ENCODE measurements at places on chromosomes 12 and 14.
A peak's percentile ranks its signal among the peaks of the same experiment; 100 is the strongest.

GRCh38 chr12:81968421-81968820 is 209.3 kb upstream of the PPFIA2 start:
- DNase-seq = no peak

GRCh38 chr12:95851606-95852005 is 7.1 kb upstream of the SNRPF start:
- no peak for DNase-seq

DNA sequence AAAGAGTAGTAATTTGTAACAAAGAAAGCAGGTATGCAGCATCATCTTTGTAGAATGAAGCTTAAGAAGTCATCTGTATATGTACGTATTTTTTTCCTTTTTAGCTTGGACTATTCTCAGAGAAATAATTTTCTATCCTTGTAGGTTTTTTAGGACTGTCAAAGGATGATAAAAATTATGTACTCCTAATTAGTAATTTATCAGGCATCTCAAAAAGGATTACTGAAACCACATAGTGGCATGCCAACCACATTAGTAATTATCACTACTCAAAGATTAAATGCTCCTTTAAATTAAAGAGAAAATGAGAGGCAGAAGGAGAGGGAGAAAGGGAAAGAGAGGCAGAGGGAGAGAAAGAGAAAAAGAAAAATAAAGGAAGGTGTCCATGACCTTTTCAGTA is 17.3 kb downstream of the TTC8 start:
- DNase-seq = no peak

DNA sequence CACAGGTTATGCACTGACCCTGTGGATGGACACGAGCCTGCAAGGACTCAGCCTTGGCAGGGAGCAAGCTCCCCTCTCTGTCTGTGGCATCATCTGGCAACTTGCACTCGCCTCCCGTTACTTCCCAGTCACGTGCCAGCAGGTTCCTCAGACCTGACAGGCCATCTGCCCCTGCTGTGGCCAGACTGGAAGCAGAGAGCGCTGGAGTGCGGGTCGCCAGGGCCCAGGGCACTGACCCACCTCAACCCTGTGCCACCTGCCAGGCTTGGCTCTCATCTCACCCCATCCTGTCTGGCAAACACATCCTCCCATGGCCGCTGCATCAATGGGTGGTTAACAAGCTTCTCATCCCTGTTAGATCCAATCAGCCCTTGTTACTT is 28.4 kb downstream of the SLC6A12 start:
- no peak for DNase-seq

DNA sequence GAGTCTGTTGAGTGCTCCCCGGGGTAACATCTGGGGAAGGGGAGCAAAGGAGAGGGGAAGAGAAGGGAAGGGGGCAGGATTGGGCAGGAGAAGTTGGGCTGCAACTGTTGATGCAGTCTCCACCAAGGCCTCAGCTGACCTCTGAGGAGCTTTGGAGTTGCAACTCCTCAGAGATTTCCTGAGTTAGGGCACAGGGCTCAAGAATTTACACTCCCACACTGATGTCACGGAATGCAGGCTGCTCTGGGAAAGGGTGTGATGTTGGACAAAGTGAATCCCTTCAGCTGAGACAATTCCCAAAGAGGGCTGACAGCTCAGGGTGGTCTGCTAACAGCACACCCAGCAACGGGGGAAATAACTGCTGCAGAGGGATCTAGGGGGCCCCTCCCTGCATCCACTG is 295.6 kb downstream of the PCNX1 start:
- DNase-seq = no peak

DNA sequence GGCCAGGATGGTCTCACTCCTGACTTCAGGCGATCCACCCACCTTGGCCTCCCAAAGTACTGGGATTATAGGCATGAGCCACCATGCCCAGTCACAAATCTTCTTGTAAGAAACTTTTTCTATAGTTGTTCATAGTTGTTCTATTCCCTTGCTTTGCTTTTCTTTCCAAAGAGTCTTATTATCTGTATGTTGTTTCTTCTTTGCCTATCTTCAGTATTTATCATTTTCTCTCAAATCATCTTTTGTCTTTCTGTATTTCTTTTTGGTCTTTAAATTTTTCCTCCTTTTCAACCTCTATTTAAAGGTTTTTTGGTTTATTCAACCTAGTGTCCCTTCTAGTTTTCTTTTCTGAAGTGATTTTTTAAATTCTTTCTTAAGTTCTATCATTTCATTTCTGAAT is 68.7 kb downstream of the LRP6 start:
- no peak for DNase-seq

- DNase-seq = no peak
These were observed 129.7 kb upstream of the CCND2 start for GRCh38 chr12:4143896-4144295.

DNA sequence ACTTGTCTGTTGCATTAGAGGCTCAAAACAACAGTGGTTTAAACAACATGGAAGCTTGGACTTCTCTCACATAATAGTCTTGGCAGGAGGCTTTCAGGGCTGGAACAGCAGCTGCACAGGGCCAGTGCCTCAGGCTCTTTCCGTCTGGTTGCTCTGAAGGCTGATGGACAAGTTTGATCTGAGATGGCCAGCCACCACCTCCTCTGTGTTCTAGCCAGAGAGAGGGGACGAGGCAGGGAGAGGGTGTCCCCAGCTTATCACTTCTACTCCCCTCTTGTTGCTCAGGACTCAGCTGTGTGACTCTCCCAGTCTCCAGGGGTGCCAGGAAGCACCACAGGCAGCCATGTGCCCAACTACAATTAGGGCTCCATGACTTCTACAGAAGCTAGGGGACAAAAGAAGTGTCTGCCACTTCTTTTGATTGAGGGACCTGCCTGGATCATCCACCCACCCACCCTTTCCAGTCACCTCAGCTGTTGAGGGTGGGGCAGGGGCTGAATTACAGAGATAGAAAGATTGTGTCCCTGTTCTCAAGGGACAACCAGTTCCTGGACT is 46.6 kb downstream of the SMIM41 start:
- DNase-seq = no peak

DNA sequence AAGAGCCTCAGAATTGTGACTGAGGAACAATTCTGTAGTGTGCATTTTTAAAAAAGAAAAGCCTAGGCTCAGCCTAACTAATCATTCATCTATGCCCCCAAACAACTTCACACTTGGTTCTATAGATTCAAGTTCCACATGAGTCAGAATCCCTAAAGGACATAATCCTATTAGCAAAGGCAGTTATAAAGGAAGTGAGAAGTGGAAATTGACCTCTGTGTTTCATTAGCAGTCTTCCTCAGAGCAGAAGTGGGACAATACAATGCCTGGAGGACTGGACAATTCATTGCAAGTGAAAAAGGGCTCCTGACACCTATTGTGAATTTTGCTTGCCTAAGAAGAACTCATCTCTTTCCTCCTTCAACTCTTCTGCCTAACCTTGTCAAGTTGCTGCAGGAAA is 222.3 kb downstream of the PTPRO start:
- no peak for DNase-seq

DNA sequence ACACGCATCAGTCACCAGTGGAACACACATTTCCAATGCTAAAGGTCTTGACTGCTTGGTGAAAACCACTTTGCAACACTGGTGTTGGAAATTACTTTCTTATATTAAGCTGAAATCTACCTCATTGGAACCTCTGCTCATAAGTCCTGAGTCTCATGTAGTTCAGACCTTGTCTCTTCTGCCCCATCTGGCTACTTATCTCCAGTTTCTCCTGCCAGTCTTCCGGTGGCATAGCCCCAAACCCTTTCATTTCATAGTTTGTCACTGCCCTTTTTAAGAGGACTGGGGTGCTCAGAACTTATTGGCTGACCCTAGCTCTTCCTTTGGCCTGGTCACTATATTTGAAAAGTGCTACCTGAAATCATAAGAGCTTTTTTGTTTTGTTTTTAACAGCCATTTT is 43.7 kb downstream of the HELB start:
- no peak for DNase-seq

DNA sequence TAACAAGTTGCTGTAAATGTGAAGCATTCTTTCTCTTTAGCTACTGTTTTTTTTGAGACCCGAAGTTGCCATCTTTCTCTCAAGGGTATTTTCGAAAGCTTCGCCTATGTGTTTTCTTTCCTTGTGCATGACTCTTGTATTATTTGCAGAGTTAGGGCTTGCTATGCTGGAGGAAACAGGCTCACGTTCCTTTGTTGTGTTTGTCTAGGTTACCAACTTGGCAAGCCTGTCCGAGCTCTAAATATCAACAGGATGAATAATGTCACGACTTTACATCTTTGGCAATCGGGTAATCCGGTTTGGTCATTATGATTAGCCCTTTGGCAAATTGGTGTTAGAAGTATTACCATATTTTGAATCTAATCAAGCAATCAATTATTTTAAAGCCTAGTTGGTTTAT is 15.9 kb upstream of the ATP6V0A2 start:
- DNase-seq = no peak

DNA sequence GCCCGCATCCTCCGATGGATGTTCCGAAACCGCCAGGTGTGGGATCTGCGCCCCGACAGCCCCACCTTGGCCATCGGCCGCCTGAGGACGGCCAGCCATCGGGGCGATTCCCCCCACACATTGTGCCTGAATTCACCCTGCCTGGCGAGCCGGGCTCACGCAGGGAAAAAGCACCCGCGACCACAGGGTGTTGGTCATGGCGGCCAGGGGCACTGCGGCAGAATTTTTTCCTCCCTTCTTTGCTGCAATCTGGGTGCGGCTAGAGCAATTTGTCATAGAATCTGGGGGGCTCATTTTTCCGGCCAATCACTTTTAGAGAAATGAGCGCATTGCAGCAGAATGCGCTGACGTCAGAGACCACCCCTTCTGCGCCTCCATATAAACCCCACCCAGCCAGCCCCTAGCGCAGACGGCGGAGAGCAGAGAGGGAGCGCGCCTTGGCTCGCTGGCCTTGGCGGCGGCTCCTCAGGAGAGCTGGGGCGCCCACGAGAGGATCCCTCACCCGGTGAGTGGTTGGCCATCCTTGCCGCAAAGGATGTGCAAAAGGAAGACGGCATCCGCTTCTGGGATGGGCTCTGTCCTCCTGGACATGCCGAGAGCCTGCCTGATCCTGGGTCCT is at the start of gene MEG3:
Gene MEG3 (plus strand): TSS at position 406 of the 619 bp plus-strand sequence.
- peak; percentile 45 for DNase-seq

DNA sequence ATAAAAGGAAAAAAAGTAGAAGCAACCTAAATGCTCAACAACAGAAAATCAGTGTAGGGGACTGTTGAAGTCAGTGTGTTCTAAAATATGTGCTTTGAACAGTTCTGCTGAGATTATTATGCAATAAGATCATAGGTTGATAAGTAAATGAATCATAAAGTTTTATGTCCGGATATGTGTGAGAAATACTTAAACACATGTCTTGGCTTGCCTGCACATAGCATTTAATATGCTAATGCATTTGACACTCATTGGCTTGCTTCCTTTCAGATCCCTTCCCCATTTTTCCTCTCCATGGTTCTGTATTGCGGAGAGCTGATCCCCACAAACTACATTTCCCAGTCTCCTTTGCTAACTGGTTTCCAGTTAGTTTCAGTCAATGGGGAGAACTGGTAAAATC is 573.8 kb upstream of the TBX3 start:
- DNase-seq = no peak

DNA sequence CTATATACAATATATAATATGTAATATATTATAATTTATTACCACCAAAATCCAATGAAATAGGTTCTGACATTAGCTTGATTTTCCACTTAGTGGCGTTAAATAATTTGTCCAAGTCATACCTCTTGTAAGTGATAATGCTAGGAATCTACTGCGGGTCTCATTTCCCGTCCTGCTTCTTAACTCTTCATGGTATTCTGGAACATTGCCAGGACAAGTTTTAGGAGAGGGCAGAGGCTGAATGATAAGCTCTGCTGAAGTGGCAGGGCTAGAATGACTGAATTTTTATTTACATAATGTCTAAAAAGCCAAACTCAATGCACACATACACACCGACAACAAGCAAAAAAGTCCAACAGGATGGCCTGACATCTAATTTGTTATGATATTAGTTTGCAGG is 70.4 kb upstream of the PTPRQ start:
- DNase-seq = no peak

DNA sequence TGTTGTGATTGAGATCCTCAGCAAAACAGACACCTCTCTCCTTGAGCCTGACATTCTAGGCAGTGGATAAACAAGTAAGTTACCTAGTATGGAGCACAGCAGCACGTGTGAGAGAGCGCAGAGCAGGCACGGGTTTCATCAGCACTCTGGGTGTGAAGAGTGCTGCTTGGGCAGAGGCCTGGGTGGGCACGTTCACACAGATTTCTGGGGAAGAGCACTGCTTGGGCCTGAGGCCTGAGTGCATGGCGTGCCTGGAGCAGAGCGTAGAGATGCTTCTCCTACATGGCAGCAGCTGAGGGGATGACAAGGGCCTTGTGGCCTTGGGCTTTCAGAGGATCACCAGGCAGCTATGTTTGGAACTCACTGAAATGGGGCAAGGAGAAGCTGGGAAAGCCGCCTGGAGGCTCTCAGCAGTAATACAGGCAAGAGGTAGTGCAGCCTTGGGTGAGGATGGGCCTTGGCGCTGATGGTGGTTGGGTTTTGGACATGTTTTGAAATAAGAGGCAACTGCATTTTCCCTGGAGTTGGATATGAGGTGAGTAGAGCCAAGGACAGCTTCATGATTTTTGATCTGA is 17.6 kb downstream of the CKB start:
- no peak for DNase-seq

GRCh38 chr12:31950088-31950487 is 9.1 kb upstream of the RESF1 start:
- DNase-seq = no peak

DNA sequence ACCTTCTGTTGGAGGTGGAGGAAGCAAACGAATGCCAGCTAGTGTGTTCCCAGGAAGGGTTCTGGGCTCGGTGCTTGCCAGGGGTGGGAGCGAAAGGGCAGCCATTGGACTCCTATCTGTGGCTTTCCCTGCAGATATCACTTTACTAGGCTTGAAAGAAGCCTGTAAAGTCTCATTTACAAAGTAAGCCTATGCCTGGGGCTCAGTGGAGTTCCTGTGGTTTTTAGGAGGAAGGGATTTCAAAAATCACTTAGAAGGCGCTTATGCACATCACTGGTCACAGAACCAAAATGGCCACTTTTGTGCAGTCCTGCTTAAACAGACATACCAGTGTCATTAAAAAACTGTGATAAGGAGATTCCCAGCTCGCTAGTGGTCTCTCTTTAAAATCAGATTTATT is 22.7 kb downstream of the CLMN start:
- DNase-seq = no peak

GRCh38 chr14:77985211-77985615 is 185.0 kb upstream of the NRXN3 start:
- DNase-seq = no peak

- DNase-seq = no peak
These were observed 35.1 kb upstream of the BATF start for GRCh38 chr14:75487155-75487671.

DNA sequence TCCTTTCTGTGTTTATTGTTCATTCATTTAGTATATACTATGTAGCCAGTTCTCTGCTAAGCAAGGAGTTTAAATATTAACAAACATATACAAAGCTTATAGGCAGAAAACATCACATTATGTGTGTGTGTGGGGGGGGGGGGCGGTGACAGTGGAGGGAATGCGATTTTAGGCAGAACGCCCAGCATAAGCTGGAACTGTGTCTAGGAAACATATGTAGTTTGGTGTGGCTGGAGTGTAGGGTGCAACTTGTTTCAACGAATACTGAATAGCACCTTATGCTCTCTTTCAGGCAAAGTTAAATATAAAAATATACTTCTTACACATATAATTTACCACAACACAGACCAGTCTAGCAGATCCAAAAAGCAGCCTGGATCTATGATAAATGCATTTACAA is 980.6 kb downstream of the SLC6A15 start:
- no peak for DNase-seq

- DNase-seq = no peak
These were observed 35.2 kb downstream of the PPM1H start for GRCh38 chr12:62899568-62900390.
